T follicular helper cell (primary cell): ENCODE measurements at places on chromosomes 4 and X.

DNA sequence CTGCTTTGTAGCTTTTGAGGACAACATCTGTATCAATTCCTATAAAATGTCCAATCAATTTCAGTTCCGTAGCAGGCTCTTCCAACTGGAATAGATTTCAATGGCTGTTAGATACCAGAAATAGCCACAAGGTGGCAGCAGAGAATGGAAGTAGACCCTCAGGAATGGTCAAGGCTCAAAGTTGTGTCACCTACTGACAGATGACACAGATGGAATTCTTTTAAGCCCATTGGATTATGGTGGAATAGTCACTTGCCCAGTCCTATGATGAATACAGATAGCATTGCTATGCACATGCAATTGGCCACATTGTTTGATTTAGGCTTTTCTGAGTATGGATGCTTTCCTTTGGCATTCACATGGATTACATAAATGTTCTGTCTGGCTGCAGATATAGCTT is 130.4 kb upstream of the RADX start:
- no peak for DNase-seq

GRCh38 chrX:80879143-80879542 is 69.5 kb upstream of the BRWD3 start:
- no peak for DNase-seq

- DNase-seq, result no peak
Observed at GRCh38 chr4:25827373-25827772, 35.4 kb downstream of the SEL1L3 start.

DNA sequence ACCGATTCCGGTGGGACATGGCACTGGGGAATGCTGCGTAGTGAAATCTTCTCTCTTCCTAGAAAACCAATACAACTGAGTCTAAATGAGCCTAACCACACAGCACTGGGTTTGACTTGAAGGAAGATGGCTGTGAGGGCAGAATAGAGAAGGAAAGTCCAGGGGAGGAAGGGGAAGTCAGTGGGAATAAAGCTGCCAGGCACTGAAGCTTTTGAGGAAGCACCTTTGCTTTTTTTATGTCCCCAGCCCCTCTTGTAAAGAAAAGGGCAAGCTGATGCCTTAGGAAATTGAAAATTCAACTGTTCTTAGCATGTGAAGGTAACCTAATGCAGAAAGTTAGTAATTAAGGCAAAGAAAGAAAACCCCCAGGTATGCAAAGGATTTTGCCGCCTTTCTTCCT is 20.6 kb downstream of the MED28 start:
- no peak for DNase-seq

DNA sequence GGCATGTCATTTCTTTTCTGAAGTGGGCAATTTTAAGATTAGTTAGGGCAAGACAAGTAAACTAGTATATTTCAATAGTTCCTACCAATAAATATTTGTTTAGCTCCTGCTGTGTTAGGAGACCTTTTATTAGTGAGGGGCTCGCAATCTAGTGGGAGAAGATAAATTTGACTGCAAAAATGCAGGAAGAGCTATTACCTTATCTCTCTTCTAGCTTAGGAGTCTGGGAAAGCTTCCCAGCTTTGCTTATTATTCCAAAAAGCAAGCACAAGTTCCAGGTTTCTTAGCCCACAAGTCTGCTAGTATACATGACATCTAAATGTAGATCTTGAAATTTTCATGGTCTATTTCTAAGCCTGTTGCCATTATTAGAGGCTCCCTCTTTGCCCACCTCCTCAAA is 191.1 kb downstream of the GC start:
- no peak for DNase-seq

GRCh38 chr4:167238226-167238625 is 3.9 kb upstream of the SPOCK3 start:
- DNase-seq, result no peak

DNA sequence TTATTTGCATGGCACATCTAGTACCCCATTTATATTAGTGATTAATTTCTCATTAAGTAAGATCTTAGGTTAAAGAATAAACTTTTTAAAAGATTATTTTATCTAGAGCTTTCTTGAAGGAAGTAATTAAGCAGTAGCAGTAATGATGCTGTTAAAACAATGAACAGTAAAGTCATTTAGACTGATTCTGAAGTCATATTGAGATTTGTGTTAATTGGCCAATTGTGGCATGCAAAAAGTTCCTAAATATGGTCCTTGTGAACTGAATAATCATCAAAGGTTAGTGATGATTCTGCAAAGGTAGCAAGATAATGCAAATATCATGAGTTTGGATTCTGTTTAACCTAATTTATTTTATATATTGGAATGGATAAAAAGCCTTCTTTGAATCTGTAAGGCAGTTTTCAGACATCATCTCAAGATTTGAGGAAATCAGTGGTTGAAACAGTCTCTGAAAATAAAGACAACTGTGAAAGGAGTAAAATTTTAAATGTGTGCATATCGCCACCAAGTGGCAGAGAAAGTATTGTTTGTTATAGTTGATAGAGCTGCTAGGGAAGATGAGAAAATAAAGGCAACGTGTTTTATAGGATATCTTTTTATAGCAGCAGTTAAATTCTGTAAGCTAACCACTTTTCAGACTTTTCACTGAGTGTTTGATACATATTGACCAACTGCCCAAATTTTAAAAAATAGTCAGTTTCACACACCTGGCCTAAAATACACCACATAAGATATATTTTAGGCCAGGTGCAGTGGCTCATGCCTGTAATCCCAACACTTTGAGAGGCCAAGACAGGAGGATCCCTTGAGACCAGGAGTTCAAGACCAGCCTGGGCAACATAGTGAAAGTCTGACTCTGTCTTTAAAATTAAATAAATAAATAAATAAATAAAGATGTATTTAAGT is 79.6 kb downstream of the CCKAR start:
- peak; percentile 1 for DNase-seq

GRCh38 chrX:46864606-46865005 is 27.8 kb downstream of the RP2 start:
- no peak for DNase-seq

GRCh38 chr4:28555866-28556265 is 1695.2 kb downstream of the STIM2 start:
- DNase-seq, result no peak

DNA sequence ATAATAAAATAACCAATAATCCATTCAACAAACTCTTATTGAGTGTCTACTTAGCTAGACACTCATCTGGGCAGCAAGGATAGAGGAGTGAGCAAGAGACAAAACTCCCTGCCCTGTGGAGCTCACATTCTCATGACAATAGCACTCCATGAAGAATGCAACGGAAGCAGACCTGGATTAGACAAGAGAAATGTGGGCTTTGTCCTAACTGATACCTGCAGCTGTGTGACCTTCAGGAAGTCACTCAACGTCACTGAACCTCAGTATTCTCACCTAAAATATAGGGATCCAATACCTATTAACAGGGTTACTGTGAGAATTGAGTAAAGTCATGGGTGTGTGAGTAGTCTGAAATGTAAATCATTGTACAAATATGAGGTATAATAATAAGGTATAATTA is 61.2 kb downstream of the NDNF start:
- no peak for DNase-seq

GRCh38 chr4:54224996-54225597 is 4.0 kb upstream of the PDGFRA start:
- DNase-seq, result no peak

- no peak for DNase-seq
Observed at GRCh38 chr4:174100910-174101309, 182.6 kb downstream of the FBXO8 start.

DNA sequence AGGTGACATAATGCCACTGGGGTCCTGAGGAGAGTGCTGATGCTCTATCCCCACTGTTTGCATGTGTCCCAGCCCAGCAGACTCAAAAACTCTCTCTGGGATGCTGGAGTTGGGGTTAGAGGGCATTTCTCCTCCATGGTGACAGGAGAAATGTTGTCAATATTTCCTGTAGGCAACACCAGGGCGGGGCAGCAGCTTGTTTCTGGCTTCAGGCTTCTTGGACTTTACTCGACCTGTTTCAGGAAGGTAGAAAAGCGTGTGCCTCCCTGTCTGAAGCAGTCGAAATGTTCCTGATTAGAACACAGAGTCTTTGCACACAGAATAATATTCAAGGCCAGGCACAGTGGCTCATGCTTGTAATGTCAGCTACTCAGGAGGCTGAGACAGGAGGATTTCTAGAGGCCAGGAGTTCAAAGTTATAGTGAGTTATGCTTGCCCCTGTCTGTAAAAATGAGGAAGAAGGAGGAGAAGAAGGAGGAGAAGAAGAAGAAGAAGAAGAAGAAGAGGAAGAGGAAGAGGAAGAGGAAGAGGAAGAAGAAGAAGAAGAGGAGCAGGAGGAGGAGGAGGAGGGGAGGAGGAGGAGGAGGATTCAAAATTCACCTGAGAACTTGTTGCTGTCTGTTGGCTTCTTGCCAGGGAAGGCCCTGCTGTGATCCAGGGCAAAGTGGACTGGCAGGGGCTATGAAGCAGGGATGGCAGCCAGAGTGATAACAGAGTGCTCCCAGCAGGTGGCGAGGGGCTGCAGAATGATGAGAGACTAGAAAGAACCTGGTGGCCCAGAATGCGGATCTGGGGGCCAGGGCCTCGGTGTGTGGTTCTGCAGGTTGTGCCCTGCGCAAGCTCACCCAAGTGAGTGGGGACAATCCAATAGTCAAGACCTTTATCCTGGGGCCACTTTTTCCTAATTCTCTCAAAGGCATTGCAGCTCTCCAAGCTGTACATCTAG is 82.9 kb downstream of the RTL5 start:
- DNase-seq, result no peak

- DNase-seq, result no peak
Observed at GRCh38 chr4:177367336-177367735, 57.7 kb downstream of the NEIL3 start.

DNA sequence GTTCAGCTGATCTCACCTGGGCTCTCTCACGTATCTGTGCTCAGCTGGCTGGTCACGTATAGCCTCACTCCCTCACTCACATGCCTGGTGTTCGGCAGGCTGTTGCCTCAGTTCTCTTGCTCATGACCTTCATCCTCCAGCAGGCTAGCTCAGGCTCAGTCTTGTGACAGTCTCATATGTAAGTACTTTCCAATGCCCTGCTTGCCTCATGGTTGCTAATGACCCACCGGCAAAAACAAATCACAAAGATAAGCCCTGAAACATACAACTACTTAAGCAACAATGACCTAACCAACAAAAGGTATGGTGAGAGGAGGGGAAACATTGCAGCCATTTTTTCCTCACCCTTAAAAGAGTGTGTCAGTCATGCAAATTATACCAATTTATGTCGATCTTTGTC is 25.0 kb downstream of the MEPE start:
- no peak for DNase-seq

- DNase-seq, result no peak
Observed at GRCh38 chr4:65968831-65969558, 298.7 kb upstream of the EPHA5 start.

- no peak for DNase-seq
Observed at GRCh38 chr4:33200377-33200776, 2480.2 kb downstream of the PCDH7 start.

DNA sequence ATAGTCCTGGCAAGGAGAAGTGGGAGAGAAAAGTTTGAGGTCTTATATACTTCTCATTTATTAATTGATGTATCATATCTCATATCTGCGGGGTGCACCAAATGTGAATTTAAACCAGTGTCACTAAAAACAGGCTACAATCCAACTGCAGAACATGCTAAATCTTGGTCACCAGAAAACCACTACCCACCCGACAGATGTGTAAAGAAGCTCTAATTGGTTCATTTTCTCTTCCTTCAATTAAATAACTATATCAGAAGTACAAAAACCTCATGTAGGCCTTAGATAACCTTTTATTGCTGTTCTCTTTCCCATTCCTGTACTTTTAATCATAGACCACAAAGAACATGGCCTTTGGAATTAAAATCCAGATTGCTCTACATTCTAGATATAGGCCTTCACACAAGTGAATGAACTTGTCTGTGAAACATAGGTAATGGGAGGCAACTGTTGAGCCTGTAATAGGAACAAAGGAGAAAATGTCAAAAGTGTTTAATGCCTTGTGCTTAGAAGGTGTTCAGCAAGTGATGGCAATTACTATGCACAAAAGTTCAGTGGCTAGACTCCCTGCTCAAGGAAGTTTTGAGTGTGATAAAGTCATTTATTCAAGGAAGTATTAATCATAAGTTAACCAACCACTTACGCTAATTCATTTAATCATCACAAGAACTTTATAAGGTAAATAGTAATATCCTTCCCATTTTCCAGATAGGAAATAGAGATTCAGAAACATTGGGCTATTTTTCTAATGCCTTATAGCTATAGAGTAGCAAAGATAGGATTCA is 425.6 kb downstream of the INPP4B start:
- no peak for DNase-seq

- no peak for DNase-seq
Observed at GRCh38 chr4:1532549-1533395, 126.5 kb upstream of the NKX1-1 start.

GRCh38 chrX:40151211-40152172 is 53.7 kb upstream of the BCOR start:
- DNase-seq, result no peak

- DNase-seq, result no peak
Observed at GRCh38 chr4:95213366-95213765, 335.4 kb downstream of the UNC5C start.

GRCh38 chr4:66687459-66687858 is 857.8 kb downstream of the CENPC start:
- no peak for DNase-seq

DNA sequence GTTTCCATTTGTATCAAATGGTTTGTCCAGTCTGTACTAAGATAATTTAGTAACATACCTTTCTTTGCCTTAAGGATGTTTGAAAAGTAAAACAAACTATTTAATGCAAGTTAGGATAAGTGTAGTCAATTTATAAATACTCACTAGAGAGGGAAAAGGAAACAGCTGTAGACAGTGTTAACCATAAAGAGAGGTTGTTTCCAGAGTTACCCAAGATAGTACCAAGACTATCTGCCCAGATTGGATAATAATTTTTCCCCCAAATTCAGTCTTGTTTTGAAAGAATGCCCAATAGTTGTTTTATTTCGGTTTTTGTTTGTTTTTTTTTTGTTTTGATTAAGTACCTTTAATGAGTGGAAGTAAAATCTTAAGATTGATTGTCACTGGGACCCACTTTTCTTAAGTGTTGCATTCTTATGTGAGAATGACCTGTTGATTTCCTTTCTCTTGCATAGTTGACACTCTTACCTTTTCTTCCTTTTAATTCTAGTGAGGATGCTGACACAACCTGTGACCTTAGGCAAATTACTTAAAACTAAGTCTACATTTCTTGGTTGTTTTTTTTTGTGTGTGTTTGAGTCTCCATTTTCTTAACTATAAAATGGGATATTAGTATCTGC is 12.8 kb downstream of the AFF1 start:
- DNase-seq, result no peak

DNA sequence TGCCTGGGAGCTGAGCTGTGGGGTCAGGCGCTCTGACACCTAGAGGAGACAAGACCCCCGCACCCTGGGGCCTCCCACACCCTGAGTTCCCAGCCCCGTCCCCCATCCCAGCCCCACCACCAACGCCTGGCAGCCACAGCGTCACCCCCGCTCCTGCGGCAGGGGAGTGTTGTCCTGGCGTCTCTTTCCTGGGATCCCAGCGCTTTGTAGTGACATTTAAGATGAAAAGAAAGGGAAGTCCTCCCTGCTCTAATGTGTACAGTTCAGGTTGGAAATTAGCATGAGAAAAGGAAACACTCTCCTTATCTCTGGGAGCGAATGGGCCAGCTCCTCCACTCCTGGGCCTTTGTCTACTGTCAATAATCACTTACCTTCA is 112.1 kb downstream of the FAM53A start:
- no peak for DNase-seq

GRCh38 chr4:159159611-159160010 is 56.7 kb downstream of the RAPGEF2 start:
- no peak for DNase-seq

GRCh38 chr4:30456716-30457115 is 263.5 kb upstream of the PCDH7 start:
- no peak for DNase-seq

GRCh38 chrX:73562458-73562857 is 539 bp upstream of the CHIC1 start:
- DNase-seq, result no peak

GRCh38 chr4:7863911-7864681 is 75.6 kb downstream of the AFAP1 start:
- DNase-seq, result no peak
